ENCODE measurements at places on chromosomes 5 and 9.
A peak's percentile ranks its signal among the peaks of the same experiment; 100 is the strongest.

- no peak for DNase-seq
Measured at GRCh38 chr5:97067296-97067850, 75.0 kb downstream of the LIX1 start.

- peak; percentile 39 for DNase-seq
Measured at GRCh38 chr5:37838152-37838932, 1.5 kb downstream of the GDNF start.

GRCh38 chr5:151094030-151094851, 13.4 kb upstream of the TNIP1 start:
- no peak for DNase-seq

DNA sequence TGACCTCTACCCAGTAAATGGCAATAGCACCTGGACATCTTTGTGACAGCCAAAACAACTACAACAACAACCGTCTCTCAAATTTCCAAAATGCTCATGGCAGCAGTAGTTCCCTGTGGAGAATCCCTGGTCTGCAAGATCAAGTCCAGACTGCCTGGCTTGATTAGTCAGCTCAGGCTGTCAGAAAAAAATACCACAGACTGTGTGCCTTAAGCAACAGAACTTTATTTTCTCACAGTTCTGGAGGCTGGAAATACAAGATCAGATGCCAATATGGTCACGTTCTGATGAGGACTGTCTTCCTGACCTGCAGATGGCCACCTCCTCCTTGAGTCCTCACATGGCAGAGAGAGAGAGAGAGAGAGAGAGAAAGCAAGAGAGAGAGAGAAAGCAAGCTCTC, 52.3 kb upstream of the MOCS2 start:
- no peak for DNase-seq

GRCh38 chr9:113368348-113368981, 8.3 kb downstream of the HDHD3 start:
- no peak for DNase-seq

- no peak for DNase-seq
Measured at GRCh38 chr9:114006931-114007691, 71.0 kb downstream of the AMBP start.

GRCh38 chr5:38121420-38121819, 136.9 kb upstream of the EGFLAM start:
- DNase-seq, result no peak

DNA sequence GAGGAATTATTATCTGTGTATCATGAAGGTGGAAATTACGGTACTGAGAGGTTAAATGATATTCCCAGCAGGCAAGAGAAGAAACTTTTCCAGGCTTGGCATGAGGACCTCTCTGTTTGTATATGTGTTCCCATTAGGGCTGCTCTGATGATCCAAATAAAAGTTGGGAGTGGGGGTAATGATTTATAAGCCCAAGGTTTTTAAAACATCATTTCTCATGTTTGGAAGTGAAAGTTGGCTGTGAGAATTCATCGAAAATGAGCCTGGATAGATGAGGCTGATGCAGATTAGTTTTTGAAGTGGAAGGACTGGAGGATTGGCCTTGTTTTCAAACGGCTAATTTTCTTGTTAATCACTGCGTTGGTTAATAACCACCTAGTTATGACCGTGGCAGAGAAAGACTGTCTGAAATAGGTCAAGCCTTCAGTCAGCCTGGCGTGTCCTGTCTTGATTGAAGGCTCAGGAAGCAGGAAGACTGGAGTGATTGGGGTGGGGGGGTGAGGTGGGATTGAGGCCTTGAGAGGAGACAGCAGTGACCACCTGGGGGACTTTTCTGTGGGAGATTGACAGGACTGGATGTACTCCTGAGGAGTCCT, 391.0 kb upstream of the WWC1 start:
- DNase-seq, result no peak

DNA sequence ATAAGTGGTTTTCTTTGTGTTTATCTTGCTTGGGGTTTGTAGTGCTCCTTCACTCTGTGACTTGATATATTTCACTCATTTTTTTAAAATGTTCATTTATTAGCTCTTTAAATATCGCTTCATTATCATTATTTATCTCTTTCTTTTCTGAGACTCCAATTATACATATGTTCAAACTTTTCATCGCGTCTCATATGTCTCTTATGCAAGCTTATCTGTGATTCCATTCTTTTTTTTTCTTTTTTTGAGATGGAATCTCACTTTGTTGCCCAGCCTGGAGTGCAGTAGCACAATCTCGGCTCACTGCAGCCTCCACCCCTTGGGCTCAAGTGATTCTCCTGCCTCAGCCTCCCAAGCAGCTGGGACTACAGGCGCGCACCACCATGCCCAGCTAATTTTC, 73.9 kb upstream of the GABRP start:
- no peak for DNase-seq

DNA sequence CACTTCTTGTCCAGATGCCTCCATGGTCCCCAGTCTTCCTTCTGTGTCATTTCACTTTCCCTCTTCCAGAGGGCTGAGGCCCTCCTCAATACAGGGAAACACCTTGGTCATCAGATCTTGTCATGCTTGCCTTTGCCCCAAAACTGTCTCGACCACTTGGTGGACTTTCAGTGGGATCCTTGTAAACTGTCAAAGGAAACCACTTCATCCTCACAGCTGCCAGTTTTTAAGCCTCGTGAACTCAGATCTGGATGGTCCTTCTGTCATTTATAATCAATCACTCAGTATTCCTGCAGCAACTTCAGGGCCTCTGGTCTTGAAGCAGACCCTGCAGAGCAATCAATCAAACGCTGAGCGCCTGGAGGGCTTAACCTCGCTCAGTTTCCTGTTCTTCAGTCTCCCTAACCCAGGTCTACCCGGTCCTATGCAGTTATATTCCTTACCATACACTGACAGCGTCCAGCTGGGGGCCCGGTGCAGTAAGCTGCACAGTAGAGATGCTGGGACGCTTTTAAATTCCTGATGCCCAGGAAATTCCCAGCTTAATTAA, 74.6 kb downstream of the GOLPH3 start:
- no peak for DNase-seq

- peak; percentile 70 for DNase-seq
Measured at GRCh38 chr5:118611332-118611945, 376.9 kb downstream of the DTWD2 start.

DNA sequence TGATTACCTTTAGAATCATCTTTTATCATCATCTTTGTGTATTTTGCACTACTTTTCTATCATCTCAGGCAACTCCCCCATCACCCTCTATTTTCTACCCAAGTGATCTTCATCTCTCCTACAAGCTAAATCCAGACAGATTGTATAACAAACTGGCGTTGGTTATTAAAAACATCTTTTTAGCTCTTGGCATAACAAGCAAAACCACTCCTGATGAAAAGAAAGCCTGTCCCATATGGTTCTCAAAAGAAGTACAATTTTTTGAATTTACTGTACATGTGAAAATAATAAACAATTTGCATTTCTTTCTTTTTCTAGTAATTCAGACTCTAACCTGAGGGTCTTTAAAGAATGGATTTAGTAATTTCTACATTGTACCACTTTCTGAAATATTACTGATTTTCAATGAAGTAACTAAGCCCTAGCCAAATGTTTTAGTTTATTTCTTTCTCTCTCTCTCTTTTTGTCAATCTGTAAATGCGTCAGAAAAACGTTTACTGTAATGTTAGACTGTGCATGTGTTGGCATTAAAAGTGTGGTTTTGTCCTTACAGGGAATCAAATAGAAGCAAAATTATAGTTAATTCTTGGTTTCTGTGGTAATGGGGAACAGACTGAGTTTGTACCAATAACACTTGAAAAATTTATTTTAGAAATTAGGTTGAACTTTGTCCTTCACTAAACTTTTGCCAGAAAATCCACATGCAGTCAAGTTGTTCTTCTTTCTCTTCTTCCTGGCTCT, 52.5 kb upstream of the RPS23 start:
- no peak for DNase-seq

GRCh38 chr9:106864373-106865143, 1.6 kb downstream of the ZNF462 start:
- peak; percentile 31 for DNase-seq
